Omental fat pad (tissue), 4 donors: ENCODE measurements at places on chromosomes 11 and 22. TPM values are rescaled to one million over a fixed set of nuclear protein-coding genes. Genes with fewer than 3 reads are reported as not detected.

GRCh38 chr11:121236115-121237001, 56.2 kb upstream of the SC5D start:
- DNase-seq = no peak

DNA sequence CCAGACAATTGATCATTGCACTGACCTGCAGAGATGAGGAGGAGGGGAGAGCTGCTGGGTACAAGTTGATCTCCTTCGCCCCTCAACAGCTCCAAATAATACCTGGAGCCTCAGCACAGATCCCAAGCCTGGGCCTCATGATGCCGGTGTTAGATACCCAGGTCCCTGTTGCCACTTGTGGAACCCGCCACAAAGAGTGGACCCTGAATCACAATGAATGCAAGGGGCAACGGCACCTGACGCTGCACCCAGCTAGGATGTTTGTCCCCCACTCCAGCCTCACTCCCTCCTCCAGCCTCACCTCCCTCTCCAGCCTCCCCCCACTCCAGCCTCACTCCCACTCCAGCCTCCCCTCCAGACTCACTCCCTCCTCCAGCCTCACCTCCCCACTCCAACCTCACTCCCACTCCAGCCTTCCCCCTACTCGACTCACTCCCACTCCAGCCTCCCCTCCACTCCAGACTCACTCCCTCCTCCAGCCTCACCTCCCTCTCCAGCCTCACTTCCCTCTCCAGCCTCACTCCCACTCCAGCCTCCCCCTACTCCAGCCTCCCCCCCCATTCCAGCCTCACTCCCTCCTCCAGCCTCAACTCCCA, 879.0 kb downstream of the BRD1 start:
- DNase-seq = no peak

GRCh38 chr11:85180528-85180927, 446.6 kb downstream of the DLG2 start:
- DNase-seq = no peak

DNA sequence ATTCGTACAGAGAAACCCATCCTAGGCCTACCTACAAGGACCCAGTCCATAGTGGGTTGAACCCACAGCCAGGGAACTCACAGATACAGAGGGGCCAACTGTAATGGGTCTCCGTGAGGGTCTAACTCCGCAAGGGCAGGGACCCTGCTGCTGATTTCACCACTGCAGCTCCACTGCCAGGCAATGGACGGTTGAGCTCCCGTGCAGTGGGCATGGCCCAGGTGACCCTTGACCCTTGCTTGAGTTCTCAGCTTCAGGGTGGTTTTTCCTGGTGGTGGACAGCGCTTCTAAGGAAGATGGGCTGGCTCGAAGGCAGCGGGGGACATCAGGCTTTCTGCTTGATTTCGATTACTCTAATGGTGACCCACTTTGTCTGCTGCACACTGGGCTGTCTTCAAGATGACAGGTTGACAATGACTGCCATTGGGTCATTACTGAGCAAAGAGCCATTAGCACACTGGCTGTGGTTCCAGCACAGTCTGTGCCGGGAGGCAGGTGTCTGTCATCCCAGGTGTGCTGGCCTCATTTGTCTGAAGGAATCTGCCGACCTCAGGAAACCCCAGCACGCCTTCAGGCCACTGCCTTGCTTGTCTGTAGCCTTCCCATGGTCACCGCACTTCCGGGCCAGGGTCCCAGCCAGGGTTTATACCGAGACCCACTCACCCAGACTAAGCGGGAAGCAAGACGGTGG, 3.7 kb upstream of the GAL start:
- no peak for DNase-seq

DNA sequence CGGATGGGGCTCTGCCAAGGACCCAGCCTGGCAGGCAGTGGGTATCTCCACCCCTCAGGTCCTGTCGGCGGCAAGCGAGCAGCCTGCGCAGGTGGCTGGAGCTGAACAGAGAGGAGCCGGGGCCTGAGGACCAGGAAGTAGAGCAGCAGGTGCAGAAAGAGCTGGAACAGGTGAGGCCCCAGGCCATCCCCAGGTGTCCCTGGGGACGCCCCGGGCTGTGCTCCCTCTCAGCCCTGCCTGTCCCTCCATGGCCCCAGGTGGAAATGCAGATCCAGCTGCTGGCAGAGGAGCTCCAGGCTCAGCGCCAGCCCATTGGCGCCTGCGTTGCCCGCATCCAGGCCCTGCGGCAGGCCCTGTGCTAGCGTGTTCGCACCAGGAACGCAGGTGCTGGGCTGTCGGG, 44.0 kb downstream of the PISD start:
- DNase-seq = no peak

The DCHS1 gene
- 18.5 TPM for total RNA-seq

GRCh38 chr11:20021771-20022362, 138.4 kb downstream of the DBX1 start:
- DNase-seq = no peak

The IGF2 gene
- total RNA-seq = 44.6 TPM

DNA sequence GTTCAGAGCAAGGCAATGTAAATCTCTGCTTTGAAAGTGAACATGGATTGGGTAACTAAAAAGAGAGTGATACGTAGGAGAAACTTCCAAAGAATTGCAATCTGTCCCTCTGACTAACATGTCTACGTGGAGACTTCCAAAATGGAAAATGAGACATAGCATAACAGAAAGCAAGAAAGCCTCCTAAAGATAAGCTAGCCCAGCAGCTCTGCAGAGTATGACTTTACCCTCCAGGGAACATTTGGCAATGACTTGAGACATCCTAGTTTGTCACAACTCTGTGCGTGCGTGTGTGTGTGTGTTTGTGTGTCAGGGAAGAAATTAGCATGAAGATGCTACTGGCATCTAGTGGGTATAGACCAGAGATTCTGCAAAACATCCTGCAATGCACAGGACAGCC, 817.4 kb downstream of the NTM start:
- no peak for DNase-seq

GRCh38 chr22:49880281-49880680, 26.6 kb downstream of the ZBED4 start:
- no peak for DNase-seq

- DNase-seq = no peak
These were observed 2.0 kb downstream of the LRRC32 start for GRCh38 chr11:76668362-76669155.

The HEPN1 gene
- not detected for total RNA-seq

DNA sequence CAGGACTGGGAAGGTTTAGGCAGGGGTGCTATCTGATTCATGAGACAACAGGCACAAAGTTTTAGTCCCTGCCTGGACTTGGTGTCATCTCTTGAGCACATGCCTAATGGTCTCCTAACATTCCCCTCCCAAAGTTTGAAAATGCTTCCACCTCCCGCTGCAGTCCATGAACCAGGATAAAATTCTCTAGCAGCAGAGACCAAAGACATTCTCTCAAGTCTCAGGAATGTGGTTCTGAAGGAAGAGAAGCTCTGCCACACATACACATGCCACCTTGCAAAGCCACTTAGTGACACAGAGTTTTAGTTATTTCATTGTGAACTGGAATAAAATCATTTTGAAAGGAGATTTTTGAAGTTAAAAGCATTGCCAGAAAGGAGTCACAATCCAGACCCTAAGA, 15.5 kb downstream of the OR51B6 start:
- DNase-seq = no peak

The TMEM123 gene
- 91.8 TPM for total RNA-seq

The PARVA gene
- total RNA-seq = 164 TPM

GRCh38 chr11:47111318-47111804, 65.3 kb downstream of the ARFGAP2 start:
- no peak for DNase-seq

The RAG1 gene
- total RNA-seq = 0.24 TPM

The CCDC134 gene
- total RNA-seq = 3.4 TPM

- no peak for DNase-seq
These were observed 63.3 kb upstream of the SUSD2 start for GRCh38 chr22:24117942-24118341.

DNA sequence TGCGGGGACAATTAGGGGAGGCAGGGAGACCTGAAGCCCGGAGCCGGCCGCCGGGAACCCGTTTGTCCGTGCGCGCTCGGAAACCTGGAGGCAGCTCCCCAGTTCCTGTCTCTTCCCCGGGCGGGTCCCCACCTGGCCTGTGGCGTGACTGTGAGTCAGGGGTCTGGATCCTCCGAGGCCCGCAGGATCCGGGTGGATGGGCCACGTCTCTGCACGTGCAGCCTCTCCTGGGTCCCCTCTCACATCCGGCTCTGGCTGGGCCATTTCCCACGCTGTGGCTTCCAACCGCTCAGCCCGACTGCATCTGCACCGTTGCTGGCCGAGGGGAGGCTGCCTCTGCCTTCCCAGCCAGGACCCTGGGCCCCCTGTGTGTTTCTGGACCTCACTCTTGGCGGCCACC, 14.8 kb upstream of the H19 start:
- no peak for DNase-seq

The HIC2 gene
- 5.6 TPM for total RNA-seq

DNA sequence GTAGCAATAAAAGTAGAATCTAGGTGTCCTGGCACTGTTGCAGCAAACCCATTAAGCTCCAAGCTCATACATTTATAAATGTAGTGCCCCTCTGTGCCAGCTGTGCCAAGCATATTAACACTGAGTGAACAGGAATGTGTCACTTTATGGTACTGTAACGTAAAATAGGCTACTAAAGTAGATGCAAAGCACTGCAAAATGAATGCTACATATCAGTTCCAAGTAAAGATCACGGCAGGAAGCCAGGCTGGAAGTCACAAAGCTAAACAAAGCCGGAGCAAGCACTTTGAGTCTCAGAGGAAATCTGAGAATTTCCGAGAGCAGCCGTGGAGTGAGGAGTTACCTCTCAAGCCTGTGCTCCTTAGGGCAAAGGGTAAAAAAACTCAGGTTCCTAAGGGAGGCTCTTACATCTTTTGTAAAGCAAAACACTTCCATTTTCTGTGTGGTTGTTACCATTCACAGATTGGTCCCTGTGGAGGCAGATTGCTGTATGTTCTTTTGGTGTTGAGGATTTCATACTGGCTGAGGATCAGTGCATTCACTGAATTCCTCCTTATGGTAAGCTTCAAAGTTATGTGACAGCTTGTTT, 85.7 kb downstream of the WNT11 start:
- no peak for DNase-seq

- DNase-seq = no peak
These were observed 10.2 kb downstream of the BID start for GRCh38 chr22:17764036-17764435.

The BLID gene
- total RNA-seq = 5.3 TPM

DNA sequence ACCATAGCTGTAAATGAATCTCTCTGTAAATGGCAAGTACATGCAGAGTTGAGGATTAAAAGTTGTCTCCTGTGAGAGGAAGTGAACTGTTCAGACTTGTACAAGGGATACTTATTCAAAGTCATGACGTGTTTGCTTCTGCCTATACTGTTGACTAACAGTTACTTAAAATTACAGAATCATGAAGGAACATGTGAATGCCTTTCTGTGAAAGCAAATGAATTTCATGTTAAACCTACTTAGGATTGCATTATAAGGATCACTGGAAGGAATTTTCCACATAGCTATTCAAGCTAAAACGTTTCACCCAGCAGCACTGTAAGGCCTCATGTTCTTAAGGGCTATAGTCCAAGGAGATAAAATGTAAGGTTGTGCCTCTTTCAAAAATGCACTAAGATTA, 93.4 kb upstream of the BIRC3 start:
- no peak for DNase-seq

The CDCA5 gene
- 1.4 TPM for total RNA-seq

The OR52A1 gene
- not detected for total RNA-seq

The HSPB2 gene
- not detected for total RNA-seq

GRCh38 chr11:111566324-111566723, 25.8 kb downstream of the LAYN start:
- DNase-seq = no peak

The ANO1 gene
- total RNA-seq = 1.7 TPM

The MUC2 gene
- total RNA-seq = not detected

The CYP2R1 gene
- 10.4 TPM for total RNA-seq

The FXYD2 gene
- total RNA-seq = 4.3 TPM

The PDE2A gene
- total RNA-seq = 339 TPM

DNA sequence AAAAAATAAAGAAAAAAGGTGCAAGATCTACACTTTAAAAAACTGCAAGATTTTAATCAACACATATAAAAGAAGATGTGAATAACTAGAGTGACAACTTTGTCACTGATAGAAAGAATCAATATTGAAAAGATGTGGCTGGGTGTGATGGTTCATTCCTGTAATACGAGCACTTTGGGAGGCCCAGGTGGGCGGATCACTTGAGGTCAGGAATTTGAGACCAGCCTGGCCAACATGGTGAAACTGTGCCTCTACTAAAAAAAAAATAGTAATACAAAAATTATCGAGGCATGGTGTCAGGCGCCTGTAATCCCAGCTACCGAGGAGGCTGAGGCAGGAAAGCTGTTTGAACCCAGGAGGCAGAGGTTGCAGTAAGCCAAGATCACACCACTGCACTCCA, 21.0 kb upstream of the FBLN1 start:
- DNase-seq = no peak

DNA sequence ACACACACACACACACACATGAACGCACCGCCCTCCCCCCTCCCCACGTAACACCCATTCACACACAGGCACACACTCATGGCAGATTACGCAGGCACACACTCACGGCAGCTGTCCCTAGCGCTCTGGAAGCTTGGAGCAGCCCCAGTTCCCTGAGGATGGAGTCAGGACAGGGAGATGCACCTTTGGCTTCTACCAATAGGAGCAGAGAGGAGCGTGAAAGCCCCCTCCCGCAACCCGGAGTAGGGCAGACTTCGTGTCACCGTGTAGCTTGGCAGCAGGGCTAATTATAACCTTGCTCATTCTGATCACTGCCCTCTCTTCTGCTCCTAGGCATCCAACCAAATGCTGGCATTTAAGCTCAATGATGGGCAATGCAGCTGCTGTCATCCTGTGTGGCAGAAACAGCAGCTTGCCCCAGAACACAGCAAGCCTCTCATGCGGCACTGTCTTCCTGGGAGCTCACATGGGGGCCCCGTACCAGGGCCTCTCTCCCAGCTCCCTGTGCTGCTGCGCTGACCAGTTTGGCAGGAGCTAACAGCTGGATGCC, 31.9 kb downstream of the ANKK1 start:
- no peak for DNase-seq

DNA sequence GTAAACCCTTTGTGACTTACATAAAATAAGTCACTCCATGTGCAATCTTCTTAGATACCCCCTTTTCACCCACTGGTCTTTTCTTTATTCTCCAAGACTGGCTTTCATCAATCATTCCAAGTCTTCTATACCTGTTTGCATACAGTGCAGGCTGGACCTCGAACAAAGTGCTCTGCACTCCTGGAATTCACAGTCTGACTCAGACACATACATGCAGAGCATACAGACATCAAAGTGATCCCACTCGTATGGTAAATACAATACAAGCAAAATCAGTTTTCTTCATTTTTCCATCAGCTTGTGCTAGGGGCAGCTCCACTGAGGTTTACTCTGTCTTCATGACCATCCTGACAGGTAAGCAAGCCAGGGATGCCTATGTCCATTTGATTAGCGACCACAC, 16.8 kb upstream of the TMPRSS5 start:
- DNase-seq = no peak

GRCh38 chr22:49296561-49296960, 531.1 kb downstream of the BRD1 start:
- no peak for DNase-seq

- DNase-seq = no peak
These were observed 591.4 kb downstream of the SOX6 start for GRCh38 chr11:15764948-15765347.

The OR56A1 gene
- 0.06 TPM for total RNA-seq

The CHRM1 gene
- not detected for total RNA-seq
